MM.1S (cell line): ENCODE measurements at places on chromosomes 3 and 15.

GRCh38 chr3:40915346-40915865 lies 283.9 kb upstream of the CTNNB1 start:
- no peaks in the 10 kb centered on the region for H3K27me3 ChIP-seq
- H3K4me1 ChIP-seq: no peaks in the 10 kb centered on the region
- H3K4me3 ChIP-seq: no peak overlapping the region
- H3K27ac ChIP-seq: no peak overlapping the region
- H3K36me3 ChIP-seq: no peaks in the 10 kb centered on the region

- H3K4me1 ChIP-seq: no peaks in the 10 kb centered on the region
- no peak overlapping the region for H3K4me3 ChIP-seq
- no peak overlapping the region for H3K27ac ChIP-seq
Observed at GRCh38 chr3:16943857-16944256, 59.1 kb downstream of the PLCL2 start.

DNA sequence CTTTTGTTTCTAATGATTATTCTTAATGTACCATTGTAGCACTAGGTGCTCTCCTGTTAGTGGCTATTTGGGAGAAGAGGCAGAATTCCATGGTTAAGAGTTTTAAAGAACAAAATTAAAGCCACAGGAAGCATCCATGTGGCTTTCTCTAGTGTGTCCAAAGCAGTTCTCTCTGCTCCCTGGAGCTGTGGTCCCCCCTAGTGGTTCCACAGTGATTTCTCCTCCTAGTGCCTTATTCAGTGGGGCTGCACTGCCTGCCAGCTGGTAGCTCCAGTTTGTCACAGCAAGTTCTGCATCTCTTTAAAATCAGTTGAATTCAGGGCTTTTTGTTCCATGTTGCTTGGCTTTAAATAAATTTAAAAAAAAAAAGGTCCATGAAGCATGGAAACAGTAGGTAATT lies 39.6 kb upstream of the FAM98B start:
- H3K4me1 ChIP-seq: peaks cover 16% of the 10 kb centered on the region
- no peaks in the 10 kb centered on the region for H3K36me3 ChIP-seq
- DNase-seq: peak; percentile 67
- H3K4me3 ChIP-seq: no peak overlapping the region
- no peaks in the 10 kb centered on the region for H3K27me3 ChIP-seq

DNA sequence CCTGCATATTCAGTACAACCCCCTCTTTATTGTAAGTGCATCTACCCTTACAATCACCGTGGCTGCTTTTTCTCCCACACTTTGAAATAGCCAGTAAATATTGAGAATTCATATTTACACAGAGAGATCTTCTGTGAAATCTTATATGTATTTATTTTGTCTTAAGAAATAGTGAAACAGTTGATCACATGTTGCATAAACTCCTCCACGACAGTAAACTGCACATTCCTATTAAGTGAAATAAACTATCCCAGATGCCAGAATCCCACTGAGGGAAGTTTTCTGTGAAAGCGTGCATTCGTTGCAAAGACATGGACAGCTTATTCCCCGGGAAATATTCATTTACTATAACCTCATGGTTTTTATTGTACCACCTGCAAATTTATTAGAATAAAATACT lies 796.0 kb downstream of the ROBO2 start:
- H3K27ac ChIP-seq: no peak overlapping the region
- H3K27me3 ChIP-seq: no peaks in the 10 kb centered on the region
- no peaks in the 10 kb centered on the region for H3K4me1 ChIP-seq
- no peak overlapping the region for H3K4me3 ChIP-seq
- DNase-seq: no peak

GRCh38 chr3:31495971-31496665 lies 36.6 kb upstream of the STT3B start:
- H3K27ac ChIP-seq: no peak overlapping the region
- no peak overlapping the region for H3K4me3 ChIP-seq
- no peaks in the 10 kb centered on the region for H3K36me3 ChIP-seq
- H3K27me3 ChIP-seq: no peaks in the 10 kb centered on the region

- DNase-seq: no peak
- H3K27me3 ChIP-seq: no peaks in the 10 kb centered on the region
- no peak overlapping the region for H3K27ac ChIP-seq
- H3K4me3 ChIP-seq: no peak overlapping the region
- no peaks in the 10 kb centered on the region for H3K36me3 ChIP-seq
- no peaks in the 10 kb centered on the region for H3K4me1 ChIP-seq
Observed at GRCh38 chr3:149547413-149547812, 72.9 kb downstream of the TM4SF4 start.

DNA sequence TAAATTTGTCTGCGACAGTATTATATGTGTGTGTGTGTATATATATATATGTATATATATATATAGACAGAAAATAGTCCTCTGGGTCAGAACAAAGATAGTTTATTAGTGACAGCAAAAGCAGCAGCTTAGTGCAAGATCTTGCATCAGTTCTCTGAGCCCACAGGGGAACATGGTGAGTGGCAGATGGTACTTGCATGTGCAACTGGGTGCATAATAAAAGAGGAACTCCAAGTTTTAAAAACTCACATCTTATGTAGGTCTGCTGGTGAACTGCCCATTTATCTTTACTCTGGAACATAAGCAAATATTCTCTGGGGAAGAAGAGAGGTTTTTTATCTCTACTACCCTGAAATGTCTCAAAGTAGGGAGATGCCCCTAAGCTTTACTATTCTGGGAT lies 276.4 kb downstream of the POLQ start:
- H3K4me3 ChIP-seq: no peak overlapping the region
- H3K36me3 ChIP-seq: no peaks in the 10 kb centered on the region
- H3K27ac ChIP-seq: no peak overlapping the region
- no peak for DNase-seq
- H3K27me3 ChIP-seq: no peaks in the 10 kb centered on the region
- H3K4me1 ChIP-seq: no peaks in the 10 kb centered on the region

- H3K4me3 ChIP-seq: no peak overlapping the region
- no peaks in the 10 kb centered on the region for H3K36me3 ChIP-seq
- DNase-seq: no peak
- H3K27ac ChIP-seq: no peak overlapping the region
- H3K4me1 ChIP-seq: no peaks in the 10 kb centered on the region
Observed at GRCh38 chr3:80978216-80978969, 783.1 kb downstream of the GBE1 start.

DNA sequence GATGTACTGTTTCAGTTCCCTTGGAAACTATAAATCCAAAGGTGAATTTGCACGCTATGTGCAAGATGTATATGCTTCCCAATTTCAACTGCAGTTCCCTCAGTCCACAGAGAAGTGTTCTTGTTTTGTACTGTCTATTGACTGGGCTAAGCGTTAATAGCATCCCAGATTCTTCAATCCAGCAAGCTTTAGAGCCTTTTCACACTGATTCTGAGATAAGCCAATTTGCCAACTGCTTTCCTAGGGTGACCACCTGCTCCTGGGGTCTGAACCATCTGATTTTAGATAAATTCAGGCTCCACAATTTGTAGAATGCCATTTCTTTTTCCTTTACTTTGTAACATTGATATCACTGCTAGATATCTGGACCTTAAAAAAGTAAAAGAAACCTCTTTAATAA lies 340.1 kb downstream of the PTPRG start:
- no peak for DNase-seq
- H3K27ac ChIP-seq: no peak overlapping the region
- H3K4me3 ChIP-seq: no peak overlapping the region
- H3K36me3 ChIP-seq: no peaks in the 10 kb centered on the region
- H3K27me3 ChIP-seq: no peaks in the 10 kb centered on the region
- H3K4me1 ChIP-seq: 0 out of 2 replicates have a peak, but pooled peaks cover under 1% of the 10 kb centered on the region

DNA sequence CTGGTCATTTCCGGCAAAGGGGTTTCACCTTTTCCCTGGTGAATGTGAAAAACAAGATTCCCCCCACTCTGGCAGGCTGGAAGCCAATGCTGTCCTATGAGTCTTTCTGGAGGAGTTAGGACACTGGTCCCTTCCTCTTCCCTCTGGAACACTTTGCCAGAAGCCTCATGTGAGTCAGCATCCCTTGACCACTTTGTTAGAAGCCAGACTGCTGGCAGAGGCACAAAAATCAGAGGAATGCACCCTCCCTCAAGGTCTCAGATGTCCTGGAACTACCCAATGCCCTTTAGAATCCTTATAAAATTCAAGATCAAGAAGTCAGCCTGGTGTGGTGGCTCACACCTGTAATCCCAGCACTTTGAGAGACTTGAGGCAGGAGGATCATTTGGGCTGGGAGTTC lies 26.6 kb downstream of the ITGB5 start:
- H3K4me3 ChIP-seq: no peak overlapping the region
- H3K4me1 ChIP-seq: no peaks in the 10 kb centered on the region
- no peak overlapping the region for H3K27ac ChIP-seq
- H3K27me3 ChIP-seq: no peaks in the 10 kb centered on the region
- DNase-seq: no peak
- no peaks in the 10 kb centered on the region for H3K36me3 ChIP-seq

- no peaks in the 10 kb centered on the region for H3K36me3 ChIP-seq
- H3K4me3 ChIP-seq: no peak overlapping the region
- H3K27me3 ChIP-seq: no peaks in the 10 kb centered on the region
- DNase-seq: no peak
- H3K27ac ChIP-seq: no peak overlapping the region
Observed at GRCh38 chr3:150249779-150250470, 158.2 kb upstream of the TSC22D2 start.

GRCh38 chr3:135865553-135865952 lies 100.0 kb upstream of the PPP2R3A start:
- H3K36me3 ChIP-seq: no peaks in the 10 kb centered on the region
- DNase-seq: no peak
- H3K27ac ChIP-seq: no peak overlapping the region
- H3K27me3 ChIP-seq: no peaks in the 10 kb centered on the region
- H3K4me1 ChIP-seq: no peaks in the 10 kb centered on the region

- DNase-seq: no peak
- no peaks in the 10 kb centered on the region for H3K36me3 ChIP-seq
- H3K27me3 ChIP-seq: no peaks in the 10 kb centered on the region
- no peak overlapping the region for H3K27ac ChIP-seq
Observed at GRCh38 chr3:2923390-2923789, 186.8 kb downstream of the IL5RA start.

DNA sequence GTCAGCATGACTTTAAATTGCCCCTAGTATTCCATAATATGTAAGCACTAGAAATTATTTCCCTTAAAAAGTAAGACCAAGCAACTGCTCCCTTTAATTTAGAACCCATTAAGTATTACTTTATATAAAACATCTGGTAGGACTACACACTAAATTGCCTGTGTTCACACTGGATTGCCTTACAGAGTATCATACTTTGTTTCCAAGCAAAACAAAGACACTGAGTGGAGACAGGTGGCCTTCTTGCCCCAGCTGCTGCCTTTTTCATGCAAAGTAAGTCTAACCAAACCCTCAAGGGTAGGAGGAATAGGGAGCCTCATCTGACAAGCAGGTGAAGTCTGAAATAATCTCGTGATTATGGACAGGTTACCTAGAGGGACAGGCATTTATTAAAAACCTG lies 87.3 kb downstream of the PEX5L start:
- peaks cover 5% of the 10 kb centered on the region; the same call in 1 of the 2 replicates for H3K4me1 ChIP-seq
- no peak overlapping the region for H3K4me3 ChIP-seq
- H3K27me3 ChIP-seq: no peaks in the 10 kb centered on the region
- H3K36me3 ChIP-seq: no peaks in the 10 kb centered on the region
- peak; percentile 50 for DNase-seq

GRCh38 chr3:87413814-87414213 lies 137.4 kb upstream of the POU1F1 start:
- no peaks in the 10 kb centered on the region for H3K36me3 ChIP-seq
- no peaks in the 10 kb centered on the region for H3K27me3 ChIP-seq
- no peak overlapping the region for H3K27ac ChIP-seq
- H3K4me1 ChIP-seq: no peaks in the 10 kb centered on the region

DNA sequence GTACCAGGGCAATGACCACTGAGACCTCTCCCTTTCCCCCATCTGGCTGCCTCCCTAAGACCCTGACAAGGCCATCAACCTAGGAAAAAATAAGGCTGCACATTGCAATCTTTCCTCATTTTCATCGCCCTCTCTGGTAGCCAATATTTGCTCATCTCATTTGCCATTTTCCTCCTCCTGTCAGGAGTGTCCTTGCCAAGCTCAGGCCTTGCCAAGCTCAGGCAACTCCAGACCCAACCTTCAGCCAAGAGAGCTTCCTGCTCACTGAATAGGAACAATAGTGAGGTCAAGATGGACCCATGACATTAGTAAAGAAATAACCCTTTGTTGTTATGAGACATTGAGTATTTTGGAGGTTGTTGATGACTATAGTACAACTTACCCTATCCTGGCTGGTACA lies 380.3 kb downstream of the RSL24D1 start:
- DNase-seq: no peak
- H3K4me3 ChIP-seq: no peak overlapping the region
- no peak overlapping the region for H3K27ac ChIP-seq
- H3K27me3 ChIP-seq: no peaks in the 10 kb centered on the region
- no peaks in the 10 kb centered on the region for H3K4me1 ChIP-seq
- H3K36me3 ChIP-seq: no peaks in the 10 kb centered on the region

GRCh38 chr3:123521179-123521969 lies 63.5 kb downstream of the HACD2 start:
- H3K4me3 ChIP-seq: no peak overlapping the region
- H3K27ac ChIP-seq: no peak overlapping the region
- no peak for DNase-seq
- H3K27me3 ChIP-seq: no peaks in the 10 kb centered on the region
- no peaks in the 10 kb centered on the region for H3K36me3 ChIP-seq
